Activated T-helper 2 cell treated with anti-CD3 and anti-CD28 coated beads, Interferon-gamma antibody, Interleukin-2, Interleukin-4, amounts not matched to agents 10 μg/mL and 5 μg/mL and 100 μg/mL, durations not matched to agents 14 hours and 24 hours and 36 hours (primary cell): ENCODE measurements at places on chromosomes 2 and 18. TPM values are rescaled to one million over a fixed set of nuclear protein-coding genes. Genes with fewer than 3 reads are reported as not detected.

HOXD12 gene
- not detected in 2 replicates for total RNA-seq

PSTPIP2 gene
- total RNA-seq, result 36.8 and 39.0 TPM in 2 replicates

TDRD15 gene
- total RNA-seq, result not detected in 2 replicates

MAPRE3 gene
- 1.8 and 2.2 TPM in 2 replicates for total RNA-seq

C1QL2 gene
- total RNA-seq, result not detected in 2 replicates

GRCh38 chr2:232229911-232230310 is 148.6 kb upstream of the ALPP start:
- no peak for DNase-seq
- peaks cover 10% of the 10 kb centered on the region for H3K4me1 ChIP-seq
- H3K36me3 ChIP-seq, result no peaks in the 10 kb centered on the region

- H3K4me1 ChIP-seq, result no peaks in the 10 kb centered on the region
- peaks cover 3% of the 10 kb centered on the region for H3K36me3 ChIP-seq
- H3K27ac ChIP-seq, result no peak overlapping the region
- H3K4me3 ChIP-seq, result no peak overlapping the region
Observed at GRCh38 chr2:68612765-68613519, 30.4 kb upstream of the PROKR1 start.

DNA sequence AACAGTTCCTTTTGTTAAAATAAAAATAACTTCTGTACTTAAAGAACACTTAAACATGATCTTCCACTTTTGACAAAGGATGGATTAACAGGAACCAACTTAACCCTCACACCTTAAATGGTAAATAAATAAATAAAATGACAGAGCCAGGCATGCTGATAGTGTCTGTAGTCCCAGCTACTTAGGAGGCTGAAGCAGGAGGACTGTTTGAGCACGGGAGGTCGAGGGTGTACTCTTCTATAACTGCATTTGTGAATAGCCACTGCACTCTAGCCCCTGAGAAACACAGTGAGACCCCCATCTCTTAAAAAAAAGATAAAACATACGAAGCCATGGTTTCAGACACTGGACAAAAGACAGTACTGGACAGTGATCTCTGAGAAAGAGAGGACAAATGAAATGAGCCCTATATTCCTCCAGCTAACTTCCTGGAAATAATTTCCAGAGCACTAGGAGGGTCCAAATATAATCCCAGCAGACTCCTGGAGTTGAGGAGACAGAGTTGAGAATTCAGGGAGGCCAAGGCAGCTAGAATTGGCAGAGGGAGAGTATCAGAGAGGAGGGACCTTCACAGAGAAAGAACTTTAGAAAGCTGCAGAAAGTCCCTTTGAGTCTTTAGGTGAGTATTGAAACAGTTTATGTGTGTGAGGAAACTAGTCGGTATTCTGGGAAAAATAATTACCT is 17.4 kb downstream of the PPP4R1 start:
- H3K4me3 ChIP-seq, result no peak overlapping the region
- peaks cover 16% of the 10 kb centered on the region for H3K4me1 ChIP-seq
- peaks cover 35% of the 10 kb centered on the region for H3K36me3 ChIP-seq
- no peaks in the 10 kb centered on the region for H3K27me3 ChIP-seq
- no peak for DNase-seq

- peaks cover 62% of the 10 kb centered on the region for H3K27me3 ChIP-seq
- no peak overlapping the region for H3K27ac ChIP-seq
- peaks cover 5% of the 10 kb centered on the region for H3K36me3 ChIP-seq
- no peak overlapping the region for H3K4me3 ChIP-seq
- peaks cover 7% of the 10 kb centered on the region for H3K4me1 ChIP-seq
Observed at GRCh38 chr2:86342488-86342887, 5.1 kb upstream of the REEP1 start.

GRCh38 chr2:237664151-237664550 is 36.8 kb downstream of the LRRFIP1 start:
- peaks cover 6% of the 10 kb centered on the region for H3K4me1 ChIP-seq
- H3K4me3 ChIP-seq, result no peak overlapping the region
- H3K36me3 ChIP-seq, result no peaks in the 10 kb centered on the region
- peaks cover 23% of the 10 kb centered on the region for H3K27me3 ChIP-seq

- no peak overlapping the region for H3K4me3 ChIP-seq
- H3K27me3 ChIP-seq, result no peaks in the 10 kb centered on the region
- H3K27ac ChIP-seq, result no peak overlapping the region
- no peak for DNase-seq
Observed at GRCh38 chr2:150468350-150468960, 19.0 kb downstream of the RND3 start.

- H3K4me3 ChIP-seq, result no peak overlapping the region
- H3K36me3 ChIP-seq, result no peaks in the 10 kb centered on the region
- peaks cover 8% of the 10 kb centered on the region for H3K27me3 ChIP-seq
- no peak overlapping the region for H3K27ac ChIP-seq
- no peak for DNase-seq
Observed at GRCh38 chr2:217775920-217776503, 226.8 kb downstream of the TNS1 start.

GRCh38 chr18:51568151-51568550 is 370.7 kb upstream of the MEX3C start:
- H3K4me1 ChIP-seq, result no peaks in the 10 kb centered on the region
- no peak overlapping the region for H3K27ac ChIP-seq
- no peak overlapping the region for H3K4me3 ChIP-seq
- DNase-seq, result no peak

- H3K4me1 ChIP-seq, result no peaks in the 10 kb centered on the region
- DNase-seq, result no peak
- H3K36me3 ChIP-seq, result no peaks in the 10 kb centered on the region
- no peak overlapping the region for H3K27ac ChIP-seq
Observed at GRCh38 chr2:231028889-231029288, 8.4 kb upstream of the C2orf72 start.
